Progenitor cell of endocrine pancreas (in vitro differentiated cells): ENCODE measurements at places on chromosomes 5 and 9. TPM values are rescaled to one million over a fixed set of nuclear protein-coding genes. Genes with fewer than 3 reads are reported as not detected.

CCDC183 gene
- total RNA-seq = 9.0 and 9.5 TPM in 2 replicates

GMCL2 gene
- not detected in 2 replicates for total RNA-seq

DNA sequence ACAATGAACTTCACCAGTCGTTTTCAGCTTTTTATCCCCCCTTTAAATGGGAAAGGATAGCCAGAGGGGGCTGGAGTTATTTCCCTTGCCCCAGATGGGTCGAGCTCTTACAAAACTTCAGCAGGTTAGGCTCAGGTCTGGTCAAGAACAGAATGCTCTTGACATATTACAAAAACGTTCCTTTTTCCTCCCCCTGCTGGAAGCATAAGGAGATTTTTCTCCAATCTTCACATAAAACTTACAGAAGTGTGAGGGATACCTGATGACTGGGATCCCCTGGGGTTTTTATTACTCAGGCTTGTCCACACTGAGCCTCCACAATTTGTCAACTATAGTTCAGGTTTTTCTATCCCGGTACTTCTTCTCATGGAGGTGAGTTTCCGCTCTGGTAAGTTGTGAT, 60.8 kb downstream of the CSF2 start:
- no peaks in the 10 kb centered on the region for H3K36me3 ChIP-seq
- no peak overlapping the region for H3K27ac ChIP-seq
- peaks cover 11% of the 10 kb centered on the region for H3K27me3 ChIP-seq
- H3K4me1 ChIP-seq = no peaks in the 10 kb centered on the region

DNA sequence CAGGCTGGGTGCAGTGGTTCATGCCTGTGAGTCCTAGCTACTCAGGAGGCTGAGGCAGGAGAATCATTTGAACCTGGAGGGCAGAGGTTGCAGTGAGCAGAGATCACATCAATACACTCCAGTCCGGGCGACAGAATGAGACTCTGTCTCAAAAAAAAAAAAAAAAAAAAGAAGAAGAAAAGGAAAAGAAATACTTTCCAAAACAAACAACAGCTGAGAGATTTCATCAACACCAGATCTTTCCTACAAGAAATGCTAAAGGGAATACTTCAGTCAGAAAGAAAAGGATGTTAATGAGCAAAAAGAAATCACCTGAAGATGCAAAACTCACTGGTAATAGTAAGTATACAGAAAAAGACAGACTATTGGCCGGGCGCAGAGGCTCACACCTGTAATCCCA, 8.4 kb downstream of the CCIN start:
- no peak overlapping the region for H3K4me3 ChIP-seq
- H3K4me1 ChIP-seq = no peaks in the 10 kb centered on the region
- H3K27ac ChIP-seq = no peak overlapping the region
- no peaks in the 10 kb centered on the region for H3K27me3 ChIP-seq
- H3K36me3 ChIP-seq = no peaks in the 10 kb centered on the region
